Lower lobe of right lung (tissue), 2 donors: ENCODE measurements at places on chromosomes 11 and 22. TPM values are rescaled to one million over a fixed set of nuclear protein-coding genes. Genes with fewer than 3 reads are reported as not detected.

DNA sequence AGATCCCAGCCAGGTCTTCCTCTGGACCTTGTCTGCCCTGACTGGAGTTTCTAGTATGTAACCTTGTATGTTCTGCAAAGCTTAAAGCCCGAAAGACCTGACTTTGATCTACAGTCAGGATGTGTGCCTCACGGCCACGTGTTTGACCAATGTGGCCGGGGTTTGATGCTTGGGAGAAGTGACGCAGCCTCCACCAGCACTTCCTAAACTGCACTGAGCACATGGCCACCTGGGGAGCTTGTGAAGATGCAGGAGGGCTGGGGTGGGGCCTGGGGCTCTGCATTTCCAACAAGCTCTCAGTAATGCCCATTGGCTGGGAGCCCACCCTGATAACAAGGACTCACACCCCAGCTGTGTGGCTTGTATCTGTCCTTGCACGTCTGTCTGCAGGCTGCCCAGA, 53.2 kb downstream of the NAT10 start:
- DNase-seq: no peak

- DNase-seq: peak; percentile 76
Observed at GRCh38 chr11:75346912-75347647, 4.4 kb downstream of the ARRB1 start.

- DNase-seq: no peak
Observed at GRCh38 chr11:72617080-72617762, 57.0 kb downstream of the PDE2A start.

GRCh38 chr11:79482800-79483199, 42.0 kb upstream of the TENM4 start:
- no peak for DNase-seq

DNA sequence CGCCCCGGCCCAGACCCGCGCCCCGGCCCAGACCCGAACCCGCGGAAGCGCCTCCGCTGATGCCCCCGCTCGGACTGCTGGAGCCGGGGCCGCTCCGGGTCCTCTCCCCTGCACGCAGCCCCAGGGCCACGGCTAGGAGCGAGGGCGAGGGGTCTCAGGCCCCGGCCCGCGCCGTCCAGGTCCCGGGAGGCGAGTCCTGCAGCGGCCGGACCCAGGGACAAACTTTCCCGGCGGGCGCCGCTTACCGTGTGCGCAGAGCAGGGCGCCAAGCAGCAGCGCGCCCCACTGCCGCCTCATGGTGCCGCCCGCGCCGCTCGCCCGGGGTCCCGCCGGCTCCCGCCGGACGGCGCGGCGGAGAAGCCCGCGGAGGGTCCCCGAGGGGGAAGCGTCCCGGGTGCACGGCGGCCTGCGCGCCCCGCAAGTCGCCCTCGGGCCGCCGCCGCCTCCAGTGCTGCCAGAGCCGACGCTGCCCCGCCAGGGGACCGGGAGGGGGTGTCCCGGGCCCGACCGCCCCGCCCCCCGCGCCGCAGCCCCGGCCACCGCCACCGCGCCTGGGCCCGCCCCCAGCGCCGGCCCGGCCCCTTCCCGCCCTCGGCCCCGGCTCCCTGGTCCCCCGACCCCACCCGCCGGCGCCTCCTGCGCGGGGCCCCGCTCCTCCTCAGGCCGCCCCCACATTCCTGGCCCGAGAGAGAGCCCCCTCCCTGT, at the start of gene LRP4:
Gene LRP4 (minus strand): TSS at position 468 of the 705 bp plus-strand sequence. CDS start 171 bp downstream, at position 297.
- no peak for DNase-seq

DNA sequence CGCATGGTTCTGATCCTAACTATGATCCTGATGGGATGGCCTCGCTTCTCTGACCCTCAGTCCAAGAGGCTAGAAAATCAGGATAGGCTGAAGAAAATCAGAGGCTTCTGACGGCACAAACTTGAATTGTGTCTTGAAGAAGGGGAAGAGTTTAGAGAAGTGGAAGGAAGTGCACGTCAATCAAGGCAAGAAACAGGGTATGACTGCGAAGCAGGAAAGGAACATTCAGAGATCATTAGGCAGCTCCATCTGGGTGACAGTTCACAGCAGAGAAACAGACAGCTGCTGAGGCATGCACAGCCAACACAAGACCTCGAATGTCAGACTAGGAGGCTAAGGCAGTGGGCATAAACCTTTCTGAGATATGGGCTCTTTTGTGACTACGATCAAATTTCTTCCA, 29.3 kb downstream of the CLPB start:
- no peak for DNase-seq

- no peak for DNase-seq
Observed at GRCh38 chr11:110339456-110340250, 43.2 kb upstream of the RDX start.

DNA sequence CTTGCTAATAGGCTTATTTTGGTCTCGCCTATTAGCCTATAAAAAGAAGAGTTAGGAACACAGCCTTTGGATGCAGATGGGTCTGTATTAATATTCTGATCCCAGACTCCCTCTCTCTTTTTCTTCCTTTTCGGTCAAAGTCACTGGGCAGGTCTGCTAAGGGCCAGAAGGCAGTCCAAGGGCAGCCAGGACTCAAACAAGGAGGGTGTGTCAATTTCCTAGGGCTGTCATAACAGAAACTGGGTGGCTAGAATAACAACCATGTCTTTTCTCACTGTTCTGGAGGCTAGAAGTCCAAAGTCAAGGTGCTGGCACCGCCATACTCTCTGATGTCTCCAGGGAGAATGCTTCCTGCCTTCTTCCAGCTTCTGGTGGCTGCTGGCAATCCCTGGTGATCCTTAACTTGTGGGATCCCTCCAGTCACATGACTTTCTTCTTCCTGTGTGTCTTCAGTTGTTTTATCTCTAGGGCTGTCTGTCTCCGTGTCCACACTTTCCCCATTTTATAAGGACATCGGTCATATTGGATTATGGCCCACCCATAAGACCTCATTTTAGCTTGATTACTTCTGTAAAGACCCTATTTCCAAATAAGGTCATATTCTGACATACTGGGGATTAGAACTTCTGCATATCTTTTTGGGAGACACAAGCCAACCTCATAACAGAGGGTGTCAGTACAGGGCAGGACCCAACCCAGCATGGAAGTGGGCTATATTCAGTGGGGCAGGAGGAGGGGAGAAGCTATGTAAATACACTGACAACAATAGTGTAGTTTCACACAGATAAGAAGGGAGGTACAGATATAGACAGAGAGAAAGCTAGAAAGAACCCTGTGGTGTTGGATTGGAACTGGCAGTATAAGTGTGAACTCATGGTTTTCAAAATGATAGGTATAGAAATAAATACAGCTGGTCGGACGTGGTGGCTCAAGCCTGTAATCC, 5.9 kb upstream of the CSF2RB start:
- no peak for DNase-seq

GRCh38 chr11:29432719-29433325, 584.0 kb downstream of the KCNA4 start:
- no peak for DNase-seq

DNA sequence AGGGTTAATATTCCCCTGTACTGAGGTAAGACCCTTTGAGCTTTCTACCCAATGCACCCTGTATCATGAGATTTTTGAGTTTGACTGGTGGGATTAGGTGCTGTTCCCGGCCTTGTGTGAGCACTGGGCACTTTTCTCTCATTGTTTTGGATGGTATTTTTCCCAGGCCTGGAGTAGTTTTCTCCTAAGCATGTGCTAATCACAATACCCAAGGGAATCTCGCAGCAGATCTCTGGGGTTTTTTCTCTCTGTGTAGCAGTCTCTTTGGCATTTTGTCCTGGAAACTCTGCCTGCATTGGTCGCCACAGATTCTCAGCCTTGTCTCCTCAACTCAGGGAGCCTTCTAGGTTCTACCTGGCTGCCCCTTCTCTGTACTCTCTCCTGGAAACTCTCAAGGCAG, 19.9 kb downstream of the IGHMBP2 start:
- no peak for DNase-seq

- DNase-seq: no peak
Observed at GRCh38 chr11:528815-529727, 6.3 kb downstream of the HRAS start.

DNA sequence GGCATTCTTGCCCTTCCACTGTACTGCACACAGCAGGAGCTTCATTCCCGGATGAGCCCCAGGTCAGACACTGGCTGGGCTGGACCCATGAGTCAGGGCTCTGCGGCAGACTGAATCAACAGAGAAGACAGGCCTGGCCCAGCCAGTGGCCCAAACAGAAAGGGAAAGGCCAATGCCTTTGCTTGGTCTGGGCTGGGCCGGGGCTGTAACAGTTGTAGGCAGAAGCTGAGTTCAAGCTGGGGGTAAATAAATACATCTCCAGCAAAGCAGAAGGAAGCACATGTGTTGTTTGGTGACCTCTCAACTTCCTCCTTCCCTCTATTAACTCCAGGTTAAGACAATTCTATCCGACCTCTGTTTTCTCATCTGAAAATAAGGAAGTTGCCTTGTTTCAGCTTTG, 1.8 kb upstream of the SMIM35 start:
- DNase-seq: peak; percentile 62

DNA sequence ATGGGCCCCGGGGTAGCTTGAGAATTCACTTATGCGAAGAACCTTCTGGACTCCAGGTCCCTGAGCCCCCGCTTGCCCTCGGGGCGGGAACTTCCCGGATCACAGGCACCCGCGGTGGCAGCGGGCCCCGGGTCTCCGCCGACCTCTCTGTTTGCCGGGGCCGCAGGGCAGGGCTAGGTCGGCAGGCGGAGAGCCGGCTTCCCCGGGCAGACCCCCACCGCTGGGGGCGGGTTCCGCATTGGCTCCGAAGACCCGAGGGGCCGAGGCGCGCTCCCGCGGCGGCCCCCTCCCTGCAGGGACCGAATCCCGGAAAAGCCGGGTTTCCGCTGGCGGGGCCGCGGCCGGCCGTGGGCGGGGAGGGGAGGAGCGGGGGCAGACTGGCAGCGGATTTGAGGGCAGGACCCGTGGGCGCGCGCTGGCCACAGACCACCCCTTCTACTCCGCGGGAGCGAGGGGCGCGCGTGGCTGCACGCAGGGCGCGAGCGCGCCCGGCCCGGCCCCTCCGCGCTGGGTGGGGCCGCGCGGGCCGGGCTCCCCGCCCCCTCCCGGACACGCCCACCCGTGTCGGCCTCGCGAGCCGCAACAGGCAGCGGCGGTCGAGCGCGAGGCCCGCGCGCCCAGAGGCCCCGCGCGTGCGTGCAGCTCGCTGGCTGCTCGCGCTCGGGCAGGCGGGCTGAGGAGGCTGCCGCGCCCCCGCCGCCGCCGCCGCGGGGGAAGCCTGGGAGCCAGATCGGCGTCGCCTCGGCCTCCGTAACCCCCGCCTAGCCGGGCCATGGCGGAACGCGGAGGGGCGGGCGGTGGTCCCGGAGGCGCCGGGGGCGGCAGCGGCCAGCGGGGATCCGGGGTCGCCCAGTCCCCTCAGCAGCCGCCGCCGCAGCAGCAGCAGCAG, at the start of gene PACS1:
Gene PACS1 (plus strand): TSS at position 558 of the 889 bp plus-strand sequence. CDS start 215 bp downstream, at position 773.
- DNase-seq: peak; percentile 88

- DNase-seq: no peak
Observed at GRCh38 chr11:81497202-81497804, 1236.4 kb downstream of the FAM181B start.

DNA sequence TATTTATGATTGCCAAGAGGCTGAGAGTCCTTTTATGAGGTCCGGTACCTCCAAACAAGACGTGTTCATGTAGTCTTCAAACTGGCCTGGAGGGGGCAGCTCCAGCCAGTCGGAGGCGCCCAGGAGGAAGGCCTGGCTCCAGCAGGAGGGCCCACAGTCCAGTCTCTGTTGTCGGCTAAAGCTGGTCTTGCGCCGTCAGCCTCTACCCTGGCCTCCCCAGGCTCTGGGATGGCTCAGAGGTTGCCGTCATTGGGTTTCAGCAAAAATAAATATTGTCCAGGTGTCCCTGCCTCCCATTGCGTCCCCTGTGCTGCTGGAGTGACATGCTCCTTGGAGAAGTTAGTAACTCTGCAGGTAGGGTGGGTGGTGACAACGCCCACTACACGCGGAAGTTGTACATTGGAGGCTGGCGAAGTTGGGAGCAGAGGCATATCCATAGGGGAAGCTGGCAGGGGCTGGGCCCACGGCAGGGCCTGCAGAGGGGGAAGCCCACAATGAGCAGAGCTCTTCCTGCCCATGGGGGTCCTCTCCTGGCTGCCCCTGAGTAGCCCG, 1.0 kb upstream of the SLC25A1 start:
- DNase-seq: peak; percentile 83

DNA sequence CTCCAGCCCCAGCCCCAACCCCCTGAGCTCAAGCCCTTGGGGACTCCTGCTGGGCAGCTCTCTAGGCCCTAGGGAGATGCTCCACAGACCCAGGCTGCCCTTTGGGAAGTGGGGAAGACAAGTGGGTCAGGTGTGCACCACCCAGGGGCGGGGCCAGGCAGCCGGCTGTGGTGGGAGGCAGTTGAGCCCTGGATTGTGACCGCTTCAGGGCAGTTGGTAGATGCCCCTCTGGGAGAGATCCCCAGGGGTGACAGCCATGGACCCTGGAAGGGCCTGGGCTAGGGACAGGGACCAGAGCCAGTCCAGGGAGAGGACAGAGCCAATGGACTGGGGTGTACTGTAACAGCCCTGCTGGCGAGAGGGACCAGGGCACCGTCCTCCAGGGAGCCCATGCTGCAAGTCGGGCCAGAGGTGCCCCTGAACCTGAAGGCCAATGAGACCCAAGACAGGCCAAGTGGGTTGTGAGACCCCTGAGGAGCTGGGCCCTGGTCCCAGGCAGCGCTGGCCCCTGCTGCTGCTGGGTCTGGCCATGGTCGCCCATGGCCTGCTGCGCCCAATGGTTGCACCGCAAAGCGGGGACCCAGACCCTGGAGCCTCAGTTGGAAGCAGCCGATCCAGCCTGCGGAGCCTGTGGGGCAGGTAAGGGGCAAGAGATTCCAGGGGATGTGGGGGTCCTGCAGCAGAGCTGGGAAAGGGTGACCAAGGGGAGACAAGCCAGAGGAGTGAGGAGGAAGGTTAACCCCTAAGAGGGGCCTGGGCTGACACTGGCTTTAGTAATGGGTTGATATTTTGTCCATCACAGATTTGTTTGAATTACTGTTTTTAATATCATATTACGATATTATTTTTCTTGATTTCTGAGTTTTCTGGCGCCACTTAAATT, at the start of gene IGLL5:
Gene IGLL5 (plus strand): TSS at position 196 of the 883 bp plus-strand sequence. CDS start 238 bp downstream, at position 434.
- DNase-seq: no peak

- no peak for DNase-seq
Observed at GRCh38 chr22:21690401-21690801, 24.6 kb downstream of the PPIL2 start.

DNA sequence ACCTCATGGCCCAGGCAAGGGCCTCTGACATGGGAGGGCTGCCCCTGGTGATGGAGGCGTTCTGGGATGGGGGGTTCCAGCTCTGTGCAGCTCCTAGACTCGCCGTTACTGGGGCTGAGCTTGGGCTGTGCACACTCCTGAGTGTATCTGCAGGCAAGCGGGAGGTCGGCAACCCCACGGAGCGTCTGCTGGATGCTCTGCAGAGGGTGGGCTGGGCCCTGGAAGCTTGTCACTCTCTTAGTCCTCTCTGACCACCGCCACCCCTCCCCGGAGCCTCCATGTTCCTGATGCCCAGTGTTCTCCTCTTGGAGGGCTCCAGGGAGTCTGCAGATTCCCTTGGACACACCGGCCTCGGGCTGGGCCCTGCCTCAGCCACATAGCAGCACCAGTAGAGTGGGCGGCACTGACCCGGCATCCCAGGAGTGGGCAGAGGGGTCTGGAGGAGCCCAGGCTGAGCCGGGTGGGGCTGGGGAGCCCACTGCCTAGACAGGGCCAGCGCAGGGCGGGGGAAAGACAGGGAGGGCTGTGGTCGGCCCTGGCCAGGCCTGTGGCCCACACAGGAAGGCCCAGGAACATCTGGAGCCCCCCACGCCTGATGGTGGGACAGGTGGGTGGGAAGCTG, 20.6 kb upstream of the MUC5B start:
- peak; percentile 49 for DNase-seq

Gene UBQLN3
- 0.50 TPM for total RNA-seq

Gene ZNF280A
- not detected for total RNA-seq

Gene ADM2
- total RNA-seq: 1.5 TPM

Gene GVQW3
- 3.3 TPM for total RNA-seq

Gene CHRDL2
- 1.2 TPM for total RNA-seq

Gene C22orf31
- total RNA-seq: not detected

Gene CHST1
- total RNA-seq: 4.6 TPM
